CD4-positive, alpha-beta T cell treated with Interleukin-10 for 1 hour (primary cell): ENCODE measurements at places on chromosomes 12 and 14.

DNA sequence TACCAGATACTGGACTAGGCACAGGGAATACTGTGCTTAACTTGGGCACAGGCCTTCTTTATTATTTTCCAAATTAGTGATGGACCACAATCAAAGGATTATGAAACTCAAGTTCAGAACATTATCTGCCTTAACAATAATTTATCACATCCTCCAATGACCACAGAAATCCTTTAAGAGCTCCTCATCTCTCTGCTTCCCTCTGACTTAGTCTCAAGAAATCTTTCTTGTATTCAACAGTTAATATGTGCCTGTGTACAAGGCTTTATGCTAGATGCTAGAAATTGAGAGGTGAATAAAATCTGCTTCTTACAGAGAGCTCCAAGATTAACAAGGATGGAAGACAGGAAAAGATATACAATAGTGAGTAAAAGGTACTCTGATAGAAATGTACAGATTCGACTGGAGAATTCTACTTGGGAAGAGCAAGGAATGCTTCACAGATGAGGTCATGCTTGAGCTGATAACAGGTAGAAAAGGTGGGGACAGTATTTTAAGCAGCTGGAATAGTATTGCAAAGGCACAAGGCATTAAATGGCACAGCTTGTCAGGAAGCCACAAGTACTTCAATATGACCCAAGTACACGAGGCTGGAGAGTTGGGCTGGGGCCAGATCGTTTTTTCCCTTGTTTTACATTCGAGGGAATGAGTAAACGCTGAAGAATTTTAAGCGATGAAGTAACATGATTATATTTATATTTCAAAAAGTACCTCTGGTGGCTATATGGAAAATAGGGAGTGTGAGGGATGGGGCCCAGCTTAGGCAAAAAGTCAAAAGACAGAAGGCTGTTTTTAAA lies 55.1 kb upstream of the ARID2 start:
- DNase-seq = no peak

DNA sequence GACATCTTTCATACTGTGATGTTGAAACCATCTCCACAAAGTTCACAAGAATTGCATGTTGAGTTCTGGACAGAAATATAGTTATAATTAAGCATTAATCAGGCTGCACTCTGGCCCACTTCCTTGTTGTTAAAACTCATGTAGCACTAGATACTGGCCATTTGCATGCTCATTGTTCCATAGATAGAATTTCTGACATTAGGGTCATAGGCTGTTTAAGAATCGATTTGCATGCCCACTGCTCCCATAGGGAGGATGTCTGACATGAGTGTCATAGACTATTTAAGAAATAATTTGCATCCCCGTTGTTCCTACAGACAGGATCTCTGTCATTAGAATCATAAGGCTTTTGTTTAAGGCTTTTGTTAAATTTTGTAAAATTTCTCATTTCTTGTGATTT lies 50.2 kb downstream of the MYF5 start:
- no peak for DNase-seq

DNA sequence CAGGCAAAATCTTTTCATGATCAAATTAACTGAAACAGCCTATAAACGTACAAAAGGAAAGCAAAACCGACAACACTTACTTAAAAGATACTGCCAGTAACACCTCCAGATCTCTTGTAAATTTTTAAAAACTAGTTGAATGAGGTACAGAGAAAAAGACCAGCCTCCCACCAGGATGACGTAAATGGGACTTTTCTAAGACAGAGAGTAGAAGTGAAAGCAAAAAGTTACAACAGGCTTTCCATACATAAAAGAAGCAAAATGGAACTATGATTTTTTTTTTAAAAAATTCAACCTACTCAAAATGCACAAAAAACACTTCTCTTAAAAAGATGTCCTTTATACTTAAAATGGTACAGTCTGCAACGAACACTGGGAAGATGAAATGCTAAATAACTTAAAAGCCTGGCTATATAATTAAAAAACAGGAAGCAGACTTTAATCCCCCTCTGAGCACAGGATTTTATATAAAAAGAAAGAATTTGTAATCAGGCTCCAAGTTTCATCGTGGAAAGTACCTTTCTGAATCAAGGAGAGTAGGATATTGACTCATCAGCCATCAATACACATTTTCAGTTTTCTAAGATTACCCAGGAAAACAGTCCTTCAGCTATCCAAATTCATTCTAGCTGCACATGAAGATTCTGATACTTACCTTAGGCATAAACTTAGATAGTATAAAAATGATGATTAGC lies 14.2 kb upstream of the MYO1A start:
- DNase-seq = peak; percentile 87

GRCh38 chr12:96880220-96880619 lies 26.8 kb upstream of the NEDD1 start:
- no peak for DNase-seq

DNA sequence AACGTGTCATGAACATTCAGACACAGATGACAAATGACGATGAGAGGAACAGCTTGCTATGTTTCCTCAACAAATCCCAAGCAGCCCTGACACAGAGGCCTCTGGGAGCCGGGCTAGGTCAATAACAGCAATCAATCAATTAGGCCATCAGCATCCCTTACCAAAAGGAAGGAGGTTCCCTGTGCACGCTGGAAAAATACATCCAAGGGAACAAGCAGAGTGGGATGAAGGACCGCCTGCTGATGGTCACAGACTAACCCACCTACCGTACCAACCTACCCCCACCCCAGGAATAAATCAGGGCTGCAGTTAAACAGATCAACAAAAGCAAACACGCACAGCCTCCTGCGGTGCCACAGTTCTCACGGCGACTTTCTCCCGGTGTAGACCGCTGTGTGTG lies 265.1 kb upstream of the SFSWAP start:
- no peak for DNase-seq

GRCh38 chr14:29536886-29537511 lies 390.6 kb downstream of the PRKD1 start:
- DNase-seq = no peak

DNA sequence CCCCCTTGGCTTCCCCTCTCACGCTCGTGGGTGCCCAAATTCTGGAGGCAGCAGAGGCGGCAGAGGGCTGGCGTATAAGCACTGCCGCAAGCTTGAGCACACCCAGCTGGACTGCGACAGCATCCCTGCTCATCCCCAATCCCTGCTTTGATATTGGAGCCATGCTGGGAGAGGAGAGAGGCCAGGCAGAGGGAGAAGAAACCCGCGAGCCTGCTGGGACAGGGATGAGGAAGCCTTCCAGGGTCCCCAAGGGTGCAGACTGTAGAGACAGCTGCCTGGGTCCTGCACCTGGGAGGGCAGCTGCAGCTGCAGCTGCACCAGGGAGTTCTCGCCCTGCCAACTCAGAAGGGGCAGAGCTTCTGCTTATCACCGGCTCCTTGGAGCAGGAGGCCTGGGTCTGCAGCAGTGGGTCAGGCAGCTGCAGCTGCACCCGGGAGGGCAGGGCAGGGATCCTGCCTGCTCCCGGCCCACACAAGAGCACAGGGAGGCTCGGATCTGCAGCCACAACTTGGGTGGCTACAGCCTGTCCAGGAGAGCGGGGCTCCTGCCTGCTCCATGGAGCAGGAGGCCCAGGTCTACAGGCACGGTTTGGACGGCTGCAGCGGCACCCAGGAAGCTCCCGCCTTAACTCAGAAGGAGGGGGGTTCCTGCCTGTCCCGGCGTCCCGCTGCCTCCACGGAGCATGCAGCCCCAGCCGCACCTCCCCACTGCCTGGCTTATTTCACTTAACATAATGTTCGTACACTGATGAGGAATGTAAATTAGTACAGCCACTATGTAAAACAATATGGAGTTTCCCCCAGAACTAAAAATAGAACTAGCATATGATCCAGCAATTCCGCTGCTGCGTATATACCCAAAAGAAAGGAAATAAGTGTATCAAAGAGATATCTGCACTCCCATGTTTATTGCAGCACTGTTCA lies 60.4 kb upstream of the SGPP1 start:
- DNase-seq = no peak

DNA sequence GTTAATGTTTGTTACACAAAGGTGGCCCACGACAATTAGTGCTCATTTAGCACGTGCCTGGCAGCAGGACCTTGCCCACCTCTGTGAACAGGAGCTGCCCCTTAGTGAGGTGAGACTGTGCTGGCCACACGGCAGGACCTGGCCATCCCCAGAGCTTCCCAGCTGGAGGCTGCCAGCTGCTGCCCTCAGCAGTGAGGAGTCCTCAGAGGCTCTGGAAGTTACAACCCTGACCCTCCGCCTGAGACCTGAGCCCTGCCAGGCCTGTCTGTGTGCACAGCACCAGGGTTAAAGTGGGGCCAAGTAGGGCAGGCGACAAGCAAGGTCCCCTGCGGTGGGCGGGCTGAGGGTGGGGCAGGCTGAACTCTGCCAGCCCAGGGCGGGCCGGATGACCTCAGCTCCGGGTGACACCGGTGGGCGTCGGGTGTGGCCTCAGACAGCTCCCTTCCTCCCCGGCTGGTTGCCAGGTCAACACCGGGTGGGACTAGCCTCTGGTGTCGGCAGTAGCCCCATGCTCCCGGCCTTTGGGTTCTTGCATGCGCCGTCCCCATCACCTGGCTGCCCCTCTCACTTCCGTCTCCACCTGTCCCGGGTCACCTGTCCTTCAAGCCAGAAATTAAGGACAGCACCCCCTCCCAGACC lies 9.2 kb upstream of the LBHD2 start:
- peak; percentile 20 for DNase-seq

DNA sequence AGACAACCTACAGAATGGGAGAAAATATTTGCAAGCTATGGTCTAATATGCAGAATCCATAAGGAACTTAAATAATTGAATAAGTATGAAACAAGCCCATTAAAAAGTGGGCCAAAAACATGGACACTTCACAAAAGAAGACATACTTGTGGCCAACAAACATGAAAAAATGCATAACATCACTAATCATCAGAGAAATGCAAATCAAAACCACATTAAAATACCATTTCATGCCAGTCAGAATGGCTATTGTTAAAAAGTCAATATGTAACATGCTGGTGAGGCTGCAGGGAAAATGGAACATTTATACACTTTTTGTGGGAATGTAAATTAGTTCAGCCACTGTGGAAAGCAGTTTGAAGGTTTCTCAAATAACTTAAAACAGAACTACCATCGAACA lies 945.4 kb upstream of the FLRT2 start:
- DNase-seq = no peak

DNA sequence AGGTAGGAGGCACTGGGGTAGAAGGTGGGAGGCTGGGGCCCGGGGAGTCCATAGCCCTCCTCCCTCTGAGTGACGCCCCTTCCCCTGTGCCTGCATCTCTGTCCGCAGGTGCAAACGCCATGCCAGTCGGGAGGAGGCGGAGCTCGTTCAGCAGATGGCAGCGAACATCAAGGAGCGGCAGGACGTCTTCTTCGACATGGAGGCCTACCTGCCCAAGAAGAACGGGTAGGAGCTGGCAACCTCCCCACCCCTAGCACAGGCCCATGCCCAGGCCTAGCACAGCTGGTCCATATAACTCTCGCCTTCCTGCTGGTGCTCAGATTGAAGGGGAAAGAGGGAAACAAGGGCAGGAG lies 35.6 kb downstream of the TMEM120B start:
- no peak for DNase-seq

- DNase-seq = no peak
Observed at GRCh38 chr14:71610149-71610548, 322.1 kb upstream of the RGS6 start.

GRCh38 chr14:68947802-68948201 lies 31.3 kb downstream of the ACTN1 start:
- DNase-seq = no peak

GRCh38 chr12:124323771-124324530 lies 29.1 kb downstream of the RFLNA start:
- DNase-seq = peak; percentile 29

- no peak for DNase-seq
Observed at GRCh38 chr12:123083661-123084571, 67.0 kb downstream of the PITPNM2 start.

- no peak for DNase-seq
Observed at GRCh38 chr12:29589851-29590250, 92.4 kb upstream of the OVCH1 start.

DNA sequence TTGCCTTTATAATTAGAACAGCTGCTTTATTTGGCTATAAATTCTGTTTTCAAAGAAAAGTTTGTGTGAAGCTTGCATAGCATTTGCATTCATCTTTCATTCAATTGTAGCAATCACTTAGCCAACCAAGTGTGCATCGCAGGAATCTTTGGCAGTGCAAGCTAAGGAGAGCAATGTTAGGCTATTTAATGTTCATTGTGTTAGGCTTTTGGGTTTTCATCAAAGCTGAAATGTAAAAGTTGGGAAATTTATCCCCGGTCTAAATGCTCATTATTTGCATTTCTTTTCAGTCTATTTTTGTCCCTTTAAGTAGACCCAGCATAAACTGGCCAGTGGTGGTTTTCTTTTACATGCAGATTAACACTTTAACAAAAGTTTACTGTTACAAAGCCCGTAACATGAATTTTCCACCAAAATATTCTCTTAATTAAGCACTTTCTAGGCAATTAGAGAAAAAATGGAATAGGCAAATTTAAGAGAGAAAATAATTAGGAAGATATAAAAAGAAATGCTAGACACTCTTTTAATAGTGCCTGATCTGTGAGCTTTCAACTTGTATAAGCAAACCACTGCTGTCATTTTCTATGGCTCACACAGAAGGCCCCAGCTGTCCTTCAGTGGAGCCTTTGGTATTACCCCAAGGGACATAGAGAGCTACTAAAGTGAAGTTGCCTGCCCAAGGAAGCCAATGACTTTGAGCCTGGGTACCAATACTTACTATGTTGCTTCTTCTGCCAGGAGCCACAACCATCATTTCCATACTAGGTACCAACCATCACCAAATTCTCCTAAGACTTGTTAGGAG lies 898.9 kb upstream of the SEL1L start:
- no peak for DNase-seq

DNA sequence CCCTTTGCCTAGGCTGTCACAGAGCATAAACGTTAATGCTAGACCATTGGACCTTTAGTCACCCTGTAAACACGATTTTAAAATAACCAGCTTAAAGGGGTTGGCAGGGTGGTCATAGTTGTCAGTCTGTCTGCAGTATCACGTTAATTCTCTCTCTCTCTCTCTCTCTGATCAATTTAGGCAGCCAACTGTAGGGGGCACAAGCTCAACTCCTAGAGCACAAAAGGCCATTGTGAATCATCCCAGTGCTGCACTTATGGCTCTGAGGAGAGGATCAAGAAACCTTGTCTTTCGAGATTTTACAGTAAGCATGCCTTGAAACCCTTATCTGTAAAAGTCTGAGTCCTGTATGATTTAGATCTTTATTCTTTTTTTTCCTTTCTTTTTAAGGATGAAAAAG lies 97.1 kb downstream of the SCAF11 start:
- no peak for DNase-seq

- DNase-seq = no peak
Observed at GRCh38 chr14:100899884-100900771, 3.4 kb downstream of the RTL1 start.

- DNase-seq = peak; percentile 43
Observed at GRCh38 chr12:31797230-31797872, 68.5 kb upstream of the AMN1 start.

GRCh38 chr12:11746940-11747716 lies 97.7 kb downstream of the ETV6 start:
- DNase-seq = no peak

- DNase-seq = no peak
Observed at GRCh38 chr12:31408763-31409162, 82.8 kb upstream of the SINHCAF start.
